ENCODE measurements at places on chromosomes 16 and 17.

GRCh38 chr16:75640598-75640997, 6.9 kb downstream of the KARS1 start:
- DNase-seq, result no peak

GRCh38 chr17:75182569-75183436, at the start of gene SUMO2:
TSS of gene SUMO2 (minus strand) at chr17:75182959. CDS start at chr17:75182834, 125 bp downstream.
- DNase-seq, result peak; percentile 98

- DNase-seq, result peak; percentile 8
These were observed 939 bp downstream of the MYH8 start for GRCh38 chr17:10420811-10421210.

GRCh38 chr17:47981462-47981861, 10.5 kb downstream of the CDK5RAP3 start:
- DNase-seq, result no peak

DNA sequence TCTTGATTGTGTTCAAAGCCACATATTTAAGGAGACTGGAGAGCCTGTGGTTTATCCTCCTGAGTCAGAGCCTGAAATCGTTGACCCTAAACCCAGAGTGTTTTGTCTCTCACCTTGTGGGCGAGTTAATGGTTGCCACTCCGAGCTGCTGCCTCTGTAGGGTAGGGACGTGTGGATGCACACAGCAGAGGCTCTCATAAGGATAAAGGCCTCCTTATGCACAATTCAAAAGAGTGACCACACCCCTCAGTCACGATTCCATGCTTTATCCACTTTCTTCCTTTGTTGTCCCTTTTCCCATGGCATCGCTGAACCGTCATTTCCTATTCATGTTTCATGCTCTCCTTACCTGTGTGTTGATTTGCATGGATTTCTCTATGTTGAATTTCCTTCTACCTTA, 805.0 kb upstream of the RBFOX1 start:
- DNase-seq, result no peak

- DNase-seq, result no peak
These were observed 12.2 kb downstream of the GNGT2 start for GRCh38 chr17:49198211-49198610.

DNA sequence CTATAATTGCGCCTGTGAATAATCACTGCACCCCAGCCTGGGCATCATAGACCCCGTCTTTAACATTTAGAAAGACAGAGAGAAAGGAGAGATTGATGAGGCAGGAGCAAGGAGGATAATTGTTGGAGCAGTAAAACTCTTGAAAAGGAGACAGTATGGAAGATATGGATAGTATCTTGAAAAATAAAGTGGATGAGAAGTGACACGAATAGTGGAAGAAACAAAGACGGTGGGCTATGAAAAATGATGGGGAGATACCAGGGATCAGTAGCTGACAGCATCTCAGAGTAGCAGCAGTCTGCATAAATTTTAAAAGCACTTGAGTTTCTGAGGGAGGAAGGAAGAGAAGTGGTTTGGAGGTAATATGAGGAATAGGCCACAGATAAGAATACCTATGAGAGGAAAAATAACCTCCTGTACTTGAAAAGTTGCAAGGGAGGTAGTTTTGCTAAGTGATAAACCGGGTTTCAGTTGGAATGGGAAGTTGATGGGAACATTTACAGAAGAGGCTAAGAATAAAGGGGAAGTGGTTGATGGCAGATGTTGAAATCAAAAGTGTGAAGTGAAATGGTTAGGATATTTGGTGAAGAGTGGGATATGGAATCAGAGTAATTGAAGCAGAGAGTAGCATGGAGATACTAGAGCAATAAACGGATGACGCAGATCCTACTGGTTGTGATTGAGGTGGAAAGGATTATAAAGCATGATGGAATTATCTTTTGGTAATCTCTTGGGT, 1.8 kb upstream of the PPM1D start:
- DNase-seq, result no peak

DNA sequence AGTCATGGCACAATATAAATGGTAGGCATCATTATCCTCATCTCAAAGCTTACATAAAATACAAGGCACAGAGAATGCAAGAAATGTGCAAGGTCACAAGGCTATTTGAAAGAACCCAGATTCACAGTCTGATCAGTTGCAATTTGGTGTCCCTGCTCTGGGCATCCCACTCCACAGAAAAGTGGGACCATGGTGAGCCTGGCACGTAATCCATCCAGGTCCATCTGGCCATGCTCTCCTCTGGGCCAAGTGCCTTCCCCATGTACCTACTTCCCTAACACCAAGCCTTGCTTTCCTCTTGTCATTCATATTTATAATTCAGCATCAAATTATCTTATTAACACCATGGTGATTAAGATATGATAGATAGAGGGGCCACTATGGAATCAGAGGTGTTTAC, 390.0 kb downstream of the CDH11 start:
- DNase-seq, result no peak

GRCh38 chr16:17302214-17302613, 168.5 kb downstream of the XYLT1 start:
- DNase-seq, result no peak

- DNase-seq, result no peak
These were observed 114.9 kb upstream of the CACNG5 start for GRCh38 chr17:66720027-66720426.

Data from RWPE1 (cell line).